ENCODE measurements at places on chromosomes 6 and 20.

DNA sequence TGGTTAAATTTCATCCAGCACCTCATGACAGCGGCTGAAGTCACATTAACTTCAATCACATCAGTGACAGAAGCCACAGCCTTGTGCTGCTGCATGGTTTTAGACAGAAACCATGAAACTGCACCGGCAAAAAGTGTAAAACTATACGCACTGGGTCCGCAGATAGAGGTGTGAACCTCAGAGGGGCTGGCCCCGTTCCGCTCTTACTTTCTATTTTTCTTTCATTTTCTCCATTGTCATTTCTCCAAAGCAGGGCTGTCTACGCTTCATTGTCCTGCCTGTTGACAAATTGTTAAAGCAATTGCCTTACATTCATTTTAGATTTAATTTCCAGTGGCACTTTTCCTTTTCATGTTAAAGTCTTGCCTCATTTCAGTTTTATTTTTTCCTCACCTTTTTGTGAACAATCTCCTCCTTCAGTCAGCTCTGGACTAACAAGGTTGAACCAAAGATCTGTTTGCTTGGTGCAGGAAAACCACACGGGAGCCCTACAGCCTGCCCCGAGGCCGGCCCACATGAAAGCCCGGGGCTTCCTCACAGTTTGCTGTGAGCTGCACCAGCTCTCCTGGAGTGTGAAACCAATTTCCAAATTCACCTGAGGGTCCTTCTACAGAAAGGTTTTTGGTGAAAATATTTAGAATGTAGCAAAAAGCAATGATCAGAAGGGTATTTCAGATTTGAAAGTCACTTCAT is 63.7 kb downstream of the PRR18 start:
- DNase-seq, result no peak

GRCh38 chr6:63795006-63795405 is 159.4 kb downstream of the PHF3 start:
- DNase-seq, result no peak

DNA sequence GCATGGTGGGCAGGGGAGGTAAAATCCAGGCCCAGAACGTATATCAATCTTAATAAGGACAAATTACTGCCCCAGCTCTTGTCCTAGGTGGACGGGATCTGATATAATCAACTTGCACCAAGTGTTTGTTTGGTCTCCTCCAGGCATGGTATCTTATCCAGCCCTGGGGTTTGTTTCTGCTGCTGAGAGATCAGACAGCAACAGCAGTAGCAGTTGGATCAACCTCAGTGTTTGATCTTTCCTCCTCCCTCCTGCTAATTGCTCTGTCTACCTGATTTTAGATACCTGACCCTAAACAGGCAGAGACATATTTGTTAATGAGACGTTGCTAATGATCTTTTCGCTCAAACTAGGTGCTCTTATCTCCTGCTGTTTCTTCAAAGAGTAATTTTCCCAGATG is 100.4 kb upstream of the BACH2 start:
- no peak for DNase-seq

GRCh38 chr6:47153404-47153755 is 111.2 kb upstream of the ADGRF1 start:
- no peak for DNase-seq

DNA sequence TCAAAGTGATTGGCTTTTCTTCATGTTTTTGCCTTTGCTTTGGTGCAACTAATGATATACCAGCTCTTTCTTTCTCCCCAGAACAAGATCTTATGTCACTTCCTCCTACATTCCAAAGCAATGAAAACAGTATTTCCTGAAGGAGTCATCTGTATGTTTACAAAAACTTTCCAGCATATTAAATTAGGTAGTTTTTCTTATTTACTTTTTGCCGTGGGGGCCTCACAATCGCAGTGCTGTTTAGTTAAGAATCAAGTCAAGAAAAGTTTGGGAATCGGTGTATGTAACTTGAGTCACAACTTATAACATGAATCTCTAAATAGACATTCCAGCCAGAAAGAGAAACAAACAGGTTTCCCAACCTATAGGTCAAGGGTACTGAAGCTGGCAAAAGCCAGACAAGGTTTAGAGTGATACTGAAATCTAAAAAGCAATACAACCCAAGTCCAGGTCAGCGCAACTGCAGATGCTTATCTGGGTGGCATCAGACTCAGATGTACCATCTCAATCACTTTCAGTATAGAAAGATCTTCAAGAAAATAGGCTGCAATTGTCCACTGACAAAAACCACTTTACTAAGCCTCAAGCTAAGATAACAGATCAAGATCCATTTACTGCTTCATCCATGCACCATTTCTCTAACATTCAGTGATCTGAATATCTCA is 63.6 kb downstream of the IPCEF1 start:
- DNase-seq, result no peak

- DNase-seq, result no peak
These were observed 11.1 kb downstream of the TMEM74B start for GRCh38 chr20:1173698-1174097.

DNA sequence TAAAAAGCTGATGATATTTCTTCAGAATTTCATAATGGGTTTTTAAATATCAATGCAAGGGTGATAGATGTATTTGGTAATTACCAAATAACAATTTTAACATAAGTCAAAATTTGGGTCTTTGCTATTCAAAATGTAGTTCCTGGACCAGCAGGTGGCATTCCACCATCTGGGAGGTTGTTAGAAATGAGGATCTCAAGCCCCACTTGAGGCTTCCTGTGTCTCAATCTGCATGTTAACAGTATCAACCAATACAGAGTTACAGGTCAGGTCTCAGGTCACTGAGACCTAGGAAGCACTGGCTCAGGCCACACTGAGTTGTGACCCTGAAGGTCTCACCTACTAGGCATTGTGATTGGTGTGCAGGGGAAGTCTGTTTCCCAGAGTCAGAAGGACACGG is 57.2 kb upstream of the MTRF1L start:
- DNase-seq, result no peak

DNA sequence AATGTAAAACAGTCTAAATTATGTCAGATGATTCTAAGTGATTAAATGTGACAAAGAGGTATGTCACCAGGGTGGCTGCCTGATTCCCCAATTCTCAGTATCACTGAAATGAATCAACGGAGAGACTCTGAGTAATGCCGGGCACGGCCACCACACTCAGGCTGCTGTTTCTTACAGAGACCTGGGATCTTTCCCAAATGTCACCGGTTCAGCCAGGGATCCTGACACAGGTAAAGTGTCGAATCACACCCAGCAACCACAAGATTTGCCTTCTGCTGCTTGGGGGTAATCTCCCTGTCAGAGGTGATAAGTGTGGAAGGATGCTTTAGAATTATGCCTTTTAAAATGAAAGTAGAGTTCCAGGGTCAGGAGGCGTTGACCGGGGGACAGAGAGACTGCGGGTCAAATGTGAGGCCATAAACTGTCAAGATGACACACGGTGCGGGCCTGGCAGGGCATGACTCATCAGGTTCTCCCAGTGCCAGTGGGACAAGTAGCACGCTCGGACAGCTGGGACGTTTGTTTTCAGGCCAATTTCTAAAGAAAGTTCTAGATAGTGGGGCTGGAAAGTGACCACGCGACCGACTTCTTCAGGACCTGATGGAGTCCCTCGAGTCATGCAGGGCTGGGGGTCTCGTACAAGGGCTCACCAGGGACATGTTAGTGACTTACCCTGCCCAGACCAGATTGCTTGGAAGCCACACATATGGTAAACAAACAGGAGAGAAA is 48.9 kb downstream of the PRDM1 start:
- no peak for DNase-seq

- DNase-seq, result no peak
These were observed 394.1 kb upstream of the ARID1B start for GRCh38 chr6:156383059-156383458.

GRCh38 chr20:54092021-54092420 is 21.6 kb upstream of the BCAS1 start:
- DNase-seq, result no peak

DNA sequence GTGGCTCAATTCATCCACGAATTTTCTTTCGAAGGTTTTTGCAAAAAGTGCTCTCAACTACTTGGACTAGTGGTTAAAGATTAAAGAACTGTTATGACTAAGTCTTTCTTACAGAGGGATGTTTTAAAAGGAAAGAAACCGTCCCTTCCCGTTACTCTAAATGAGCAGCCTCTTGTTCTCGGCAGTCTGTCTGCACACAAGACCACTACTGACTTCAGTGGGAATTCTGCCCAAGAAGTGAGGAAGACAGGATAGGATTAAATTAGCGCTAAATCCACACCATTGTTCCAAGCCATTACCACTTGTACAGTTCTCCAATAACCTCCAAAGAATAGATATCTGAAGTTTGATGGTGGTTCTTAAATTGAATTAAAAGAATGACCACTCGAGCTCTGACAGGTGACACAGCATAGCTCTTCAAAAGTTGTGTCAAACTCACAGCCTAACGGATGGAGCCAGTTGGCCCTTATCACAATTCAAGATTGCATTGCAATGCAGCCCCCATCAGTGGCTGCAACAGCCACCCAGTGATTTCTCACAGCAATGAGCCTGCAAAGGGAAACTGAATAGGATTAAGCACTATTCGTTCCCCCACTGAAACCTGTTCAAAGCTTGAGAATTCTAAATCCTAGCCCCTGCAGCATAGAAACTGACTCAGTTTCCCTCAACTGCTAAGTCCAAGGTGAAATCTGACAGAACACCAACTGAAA is 1.8 kb downstream of the EPB41L2 start:
- DNase-seq, result no peak

- no peak for DNase-seq
These were observed 199.9 kb downstream of the DTNBP1 start for GRCh38 chr6:15462717-15463525.

- DNase-seq, result no peak
These were observed 41.7 kb downstream of the POPDC3 start for GRCh38 chr6:105138141-105138540.

DNA sequence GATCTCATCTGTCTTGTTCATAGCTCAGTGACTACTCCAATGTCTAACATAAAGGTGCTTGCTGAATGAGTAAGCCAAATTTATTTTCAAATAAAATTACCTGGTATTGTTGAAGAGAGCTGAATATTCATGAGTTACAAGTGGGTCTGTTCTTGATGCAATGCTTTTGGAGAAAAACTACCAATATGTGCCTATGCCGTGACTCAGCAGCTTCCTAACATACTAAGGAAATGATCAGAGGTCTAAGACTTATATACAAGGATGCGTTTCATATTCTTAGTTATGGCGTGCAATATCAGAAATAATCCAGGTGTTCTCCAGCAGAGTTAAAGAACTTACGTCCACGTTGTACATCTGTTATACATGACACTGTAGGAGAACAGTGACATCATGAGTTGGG is 5.1 kb downstream of the FAM120B start:
- no peak for DNase-seq

DNA sequence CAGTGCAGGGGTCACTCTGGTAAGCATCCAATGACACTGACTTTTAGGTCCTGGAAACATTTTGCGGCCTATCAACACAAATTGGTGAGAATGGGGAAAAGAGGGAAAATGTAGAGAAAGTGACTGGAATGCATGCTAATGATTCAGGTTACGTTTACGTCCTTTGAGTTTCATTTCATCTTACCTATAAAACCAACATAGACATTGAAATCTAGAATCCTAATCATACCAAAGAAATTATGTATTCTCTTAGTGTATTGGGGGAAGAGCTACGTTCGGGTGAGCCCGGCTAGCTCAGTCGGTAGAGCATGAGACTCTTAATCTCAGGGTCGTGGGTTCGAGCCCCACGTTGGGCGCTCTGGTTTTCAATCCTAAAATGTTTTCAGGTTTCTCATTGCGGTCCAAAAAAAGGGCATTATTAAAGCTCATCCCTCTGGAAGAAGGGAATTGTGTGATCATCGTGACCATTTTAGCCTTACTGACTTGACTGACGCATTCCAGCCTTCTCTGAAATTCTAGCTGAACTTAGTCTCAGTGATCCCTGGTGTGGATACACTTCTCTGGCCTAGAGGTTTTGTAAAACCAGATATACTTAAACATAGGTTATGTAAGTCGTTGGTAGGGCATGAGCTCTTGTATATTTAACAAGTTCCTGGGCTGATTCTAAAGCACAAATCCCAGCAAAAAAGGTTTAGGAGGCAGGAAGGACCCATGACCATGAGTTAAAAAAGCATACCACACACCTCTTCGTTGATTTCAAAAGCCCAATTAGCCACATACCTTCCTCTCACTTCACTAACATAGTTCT is 18.3 kb downstream of the HMGN4 start:
- no peak for DNase-seq

DNA sequence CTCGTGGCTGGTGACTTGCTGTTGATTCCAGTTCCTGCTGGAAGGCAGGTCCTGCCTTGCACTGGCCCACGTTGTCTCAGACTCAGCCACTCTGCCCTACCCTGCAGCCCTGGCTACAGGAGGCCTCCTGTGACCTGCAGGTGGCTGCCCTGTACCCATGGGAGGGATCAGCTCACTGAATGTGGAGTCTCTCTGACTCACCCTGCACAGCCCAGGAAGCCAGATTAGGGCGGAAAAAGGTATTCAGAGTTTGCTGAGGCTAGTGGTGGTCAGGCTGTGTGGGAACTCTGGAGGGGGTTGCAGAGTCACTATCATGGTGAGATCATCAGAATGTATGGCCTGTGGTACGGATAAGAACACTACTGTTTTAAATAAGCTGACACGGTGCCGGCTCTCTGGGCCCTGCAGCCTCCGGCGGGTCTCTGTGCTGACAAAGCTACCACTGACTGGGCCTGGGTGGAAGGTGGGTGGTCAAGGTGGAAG is 24.7 kb upstream of the PYGB start:
- DNase-seq, result no peak

- no peak for DNase-seq
These were observed 113.9 kb downstream of the GPR63 start for GRCh38 chr6:96723362-96723761.

DNA sequence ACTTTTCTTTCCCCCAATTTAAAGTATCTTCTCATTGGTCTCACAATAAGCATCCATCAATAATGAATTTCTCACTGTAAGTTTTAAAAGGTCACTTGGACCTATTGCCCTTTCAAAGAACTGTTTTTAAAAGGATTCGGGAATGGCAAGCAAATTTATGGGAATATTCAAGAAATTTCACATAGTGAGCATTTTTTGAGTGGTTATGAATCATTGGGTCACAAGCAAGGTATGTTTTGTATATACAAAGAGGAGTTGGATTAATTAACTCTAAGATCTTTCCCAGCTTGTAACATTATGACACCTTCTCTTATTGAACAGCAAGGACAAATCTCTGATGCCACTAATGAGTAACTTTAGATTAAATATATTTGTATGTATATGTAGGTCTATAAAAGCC is 165.0 kb downstream of the MOXD1 start:
- DNase-seq, result no peak

- no peak for DNase-seq
These were observed 142.8 kb downstream of the ADGB start for GRCh38 chr6:146741609-146742008.

DNA sequence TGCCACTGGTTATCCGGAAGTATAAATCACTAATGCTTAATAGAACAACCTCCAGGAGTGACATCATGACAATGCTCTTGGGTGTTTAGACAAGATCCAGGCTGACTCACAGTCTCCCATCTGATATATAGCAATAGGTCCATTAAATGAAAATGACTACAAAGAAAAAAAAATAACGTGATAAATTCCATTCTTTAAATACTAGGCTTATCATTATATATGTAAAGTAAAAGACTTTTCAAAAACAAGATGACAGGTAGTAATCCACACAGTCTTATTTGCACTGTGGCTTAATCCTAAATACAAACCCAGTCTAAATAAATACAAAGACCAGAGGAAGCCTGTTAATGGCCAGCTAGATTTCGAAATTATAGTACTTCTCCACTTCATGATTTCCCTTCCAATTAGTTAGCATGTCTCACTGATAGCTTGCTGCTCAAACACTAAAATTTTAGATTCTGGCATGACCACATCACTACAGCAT is 149.1 kb upstream of the BEND3 start:
- DNase-seq, result no peak
